Uterine smooth muscle cell (primary cell): ENCODE measurements at places on chromosomes 2 and 18. TPM values are rescaled to one million over a fixed set of nuclear protein-coding genes. Genes with fewer than 3 reads are reported as not detected.

The SANBR gene
- total RNA-seq = 10.1 and 11.7 TPM in 2 replicates

The SPC25 gene
- total RNA-seq = 2.6 and 15.2 TPM in 2 replicates

The RUFY4 gene
- not detected in 2 replicates for total RNA-seq

The CYTIP gene
- not detected in 2 replicates for total RNA-seq
